ENCODE measurements at places on chromosomes 5 and 9.
A peak's percentile ranks its signal among the peaks of the same experiment; 100 is the strongest.

- DNase-seq, result no peak
Observed at GRCh38 chr5:132210944-132211343, 16.7 kb downstream of the P4HA2 start.

DNA sequence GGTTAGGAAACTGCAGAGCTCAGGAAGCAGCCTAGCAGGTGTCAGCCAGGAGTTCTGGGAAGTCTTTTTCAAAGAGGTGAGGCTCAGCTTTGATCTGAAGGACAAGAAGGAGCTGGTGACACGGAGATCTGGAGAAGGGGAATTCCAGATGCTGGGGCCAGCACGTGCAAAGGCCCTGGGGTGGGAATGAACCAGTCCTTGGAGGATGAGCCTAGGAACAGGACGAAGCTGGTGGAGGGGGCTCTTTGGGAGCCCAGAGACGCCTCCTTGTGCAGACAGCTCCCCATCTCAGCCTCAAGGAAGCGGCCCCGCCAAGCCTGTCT lies 15.2 kb upstream of the RNU6ATAC start:
- DNase-seq, result no peak

GRCh38 chr9:103816146-103816545 lies 278.0 kb upstream of the SMC2 start:
- DNase-seq, result peak; percentile 37

GRCh38 chr5:141495453-141495811 lies 6.6 kb downstream of the PCDHGC5 start:
- no peak for DNase-seq

- no peak for DNase-seq
Observed at GRCh38 chr5:96771395-96771794, 36.4 kb downstream of the ERAP1 start.

- DNase-seq, result no peak
Observed at GRCh38 chr5:165673499-165673898, 2168.1 kb downstream of the MAT2B start.

DNA sequence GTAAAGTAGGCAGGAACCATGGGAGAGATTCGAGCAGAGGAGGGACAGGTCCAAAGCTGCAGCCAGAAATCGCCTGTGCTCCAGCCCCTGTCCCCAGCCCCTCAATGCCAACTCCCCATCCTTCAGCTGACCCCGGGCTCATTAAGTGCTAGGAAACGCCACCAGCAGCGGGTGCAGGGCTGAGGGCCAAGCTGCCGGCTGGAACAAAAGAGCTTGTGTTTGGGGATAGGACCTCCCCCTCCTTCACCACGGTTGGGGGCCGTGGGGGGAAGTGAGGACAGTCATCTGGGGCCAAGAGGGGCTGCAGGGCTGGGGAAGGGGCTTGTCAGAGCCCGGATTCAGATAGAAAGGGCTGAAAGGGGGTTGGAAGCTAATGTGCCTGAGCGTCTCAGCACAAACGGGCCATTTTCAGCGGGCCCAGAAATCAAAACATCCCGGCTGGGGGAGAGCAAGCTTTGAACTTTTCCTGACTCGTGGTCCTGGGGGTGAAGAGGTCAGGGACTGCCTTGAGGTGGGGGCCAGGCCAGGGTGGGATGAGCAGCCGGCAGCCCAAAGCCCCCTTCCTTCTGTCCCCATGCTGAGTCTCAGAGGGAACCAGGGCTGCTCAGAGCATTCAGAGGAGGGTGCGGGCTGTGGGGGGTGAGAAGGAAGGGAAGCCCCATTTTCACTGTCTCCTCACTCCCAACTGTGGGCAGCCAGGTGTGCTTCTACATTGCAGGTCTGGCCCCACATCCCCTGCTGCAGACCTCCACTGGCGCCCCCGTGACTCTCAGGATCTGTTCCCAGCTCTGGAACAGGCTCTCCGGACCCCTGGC lies 69.4 kb upstream of the DAB2IP start:
- no peak for DNase-seq

Measured in NCI-H345 (cell line).